ENCODE measurements at places on chromosomes 7 and 10.

DNA sequence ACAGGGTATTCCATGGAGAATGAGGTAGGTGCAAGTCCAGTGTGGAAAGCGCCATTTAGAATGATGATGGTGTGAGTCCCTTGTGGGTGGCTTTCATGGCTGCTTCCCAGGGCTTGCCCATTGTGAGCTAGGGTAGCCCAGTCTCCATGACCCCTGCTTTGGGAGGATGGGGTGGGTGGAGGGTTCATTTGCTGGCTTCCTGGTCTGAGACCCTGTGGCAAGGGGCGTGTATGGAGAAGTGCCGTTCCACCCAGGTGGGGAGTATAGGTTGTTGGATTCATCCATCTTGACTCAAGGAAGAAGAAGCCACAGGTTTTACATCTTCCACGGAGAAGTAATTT, 27.7 kb downstream of the CCM2 start:
- no peak for DNase-seq

- DNase-seq: no peak
Measured at GRCh38 chr10:127040756-127041155, 135.5 kb downstream of the DOCK1 start.

DNA sequence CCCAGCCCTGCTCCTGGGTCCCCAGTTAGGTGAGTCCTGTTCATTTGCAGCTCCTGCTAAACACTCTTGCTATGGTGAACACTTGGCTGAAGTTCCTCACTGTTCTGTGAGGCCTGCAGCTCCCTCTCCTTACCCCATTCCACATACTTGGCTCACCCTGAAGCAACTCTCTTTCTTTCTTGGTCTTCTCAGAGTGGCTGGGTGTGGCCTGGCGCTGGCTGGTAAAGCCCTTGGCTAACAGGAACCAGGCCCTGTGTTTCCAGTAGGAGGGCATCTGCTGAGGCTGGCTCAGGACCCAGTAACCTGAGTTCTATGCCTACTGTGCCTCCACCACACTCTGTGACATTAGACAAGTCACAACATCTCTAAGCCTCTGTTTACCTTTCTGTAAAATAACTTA, 53.1 kb upstream of the COL13A1 start:
- DNase-seq: no peak

DNA sequence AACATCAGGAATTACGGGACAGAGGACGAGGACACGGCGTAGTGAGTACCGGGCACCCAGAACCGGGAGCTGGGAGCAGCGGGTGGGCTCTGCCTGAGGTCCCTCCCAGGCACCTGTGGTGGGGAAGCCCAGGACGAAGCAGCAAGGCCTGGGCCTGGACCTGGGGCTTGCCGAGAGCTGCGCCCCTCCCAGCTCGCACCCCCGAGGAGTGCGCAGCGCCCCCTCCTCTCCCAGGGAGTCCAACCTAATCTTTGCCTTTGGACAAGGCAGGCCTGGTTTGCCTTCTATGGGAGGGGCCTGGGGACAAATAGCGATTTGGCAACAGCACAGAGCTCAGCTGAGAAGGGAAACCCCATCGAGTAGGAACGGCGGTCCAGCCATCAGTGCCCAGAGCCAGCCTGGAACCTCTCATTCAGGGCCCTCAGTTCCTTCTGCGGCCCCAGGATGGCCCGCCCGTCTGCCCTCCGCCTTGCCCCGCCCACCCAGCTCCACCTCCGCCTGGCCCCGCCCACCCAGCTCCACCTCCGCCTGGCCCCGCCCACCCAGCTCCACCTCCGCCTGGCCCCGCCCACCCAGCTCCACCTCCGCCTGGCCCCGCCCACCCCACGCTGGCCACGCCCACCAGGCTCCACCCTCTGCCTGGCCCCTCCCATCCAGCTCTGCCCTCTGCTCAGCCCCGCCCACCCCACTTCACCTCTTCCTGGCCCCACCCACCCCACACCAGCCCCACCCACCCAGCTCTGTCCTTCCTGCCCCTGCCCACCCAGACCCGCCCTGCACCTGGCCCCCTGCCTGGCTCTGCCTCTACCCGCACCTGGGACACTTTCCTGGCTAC, 32.5 kb upstream of the KNDC1 start:
- DNase-seq: no peak

DNA sequence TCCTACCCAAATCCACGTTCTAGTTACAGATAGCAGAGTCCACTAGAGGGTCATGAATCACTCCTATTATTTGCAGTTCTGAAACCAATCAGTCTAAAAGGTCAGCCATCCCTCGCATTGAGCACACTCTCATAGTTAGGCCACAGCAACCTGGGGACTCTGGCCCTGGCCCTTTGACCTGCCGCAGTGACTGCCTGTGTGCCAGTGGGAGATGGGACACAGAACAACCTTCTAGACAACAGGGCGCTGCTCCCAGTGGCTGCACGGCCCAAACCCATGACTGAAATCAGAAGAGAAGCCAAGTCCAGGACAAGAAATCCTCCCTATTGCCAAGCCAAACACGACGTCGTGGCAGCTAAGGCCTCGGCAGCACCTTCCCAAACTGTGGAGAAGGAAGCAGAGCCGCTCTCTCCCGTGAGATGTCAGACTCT, 158.5 kb downstream of the HERPUD2 start:
- no peak for DNase-seq

- DNase-seq: no peak
Measured at GRCh38 chr7:50470250-50471163, 20.4 kb upstream of the FIGNL1 start.

- no peak for DNase-seq
Measured at GRCh38 chr10:48786606-48787282, 102.1 kb downstream of the WDFY4 start.

GRCh38 chr10:80612261-80612660, 74.6 kb downstream of the SH2D4B start:
- no peak for DNase-seq

- no peak for DNase-seq
Measured at GRCh38 chr10:128526791-128527375, 400.7 kb upstream of the MKI67 start.

DNA sequence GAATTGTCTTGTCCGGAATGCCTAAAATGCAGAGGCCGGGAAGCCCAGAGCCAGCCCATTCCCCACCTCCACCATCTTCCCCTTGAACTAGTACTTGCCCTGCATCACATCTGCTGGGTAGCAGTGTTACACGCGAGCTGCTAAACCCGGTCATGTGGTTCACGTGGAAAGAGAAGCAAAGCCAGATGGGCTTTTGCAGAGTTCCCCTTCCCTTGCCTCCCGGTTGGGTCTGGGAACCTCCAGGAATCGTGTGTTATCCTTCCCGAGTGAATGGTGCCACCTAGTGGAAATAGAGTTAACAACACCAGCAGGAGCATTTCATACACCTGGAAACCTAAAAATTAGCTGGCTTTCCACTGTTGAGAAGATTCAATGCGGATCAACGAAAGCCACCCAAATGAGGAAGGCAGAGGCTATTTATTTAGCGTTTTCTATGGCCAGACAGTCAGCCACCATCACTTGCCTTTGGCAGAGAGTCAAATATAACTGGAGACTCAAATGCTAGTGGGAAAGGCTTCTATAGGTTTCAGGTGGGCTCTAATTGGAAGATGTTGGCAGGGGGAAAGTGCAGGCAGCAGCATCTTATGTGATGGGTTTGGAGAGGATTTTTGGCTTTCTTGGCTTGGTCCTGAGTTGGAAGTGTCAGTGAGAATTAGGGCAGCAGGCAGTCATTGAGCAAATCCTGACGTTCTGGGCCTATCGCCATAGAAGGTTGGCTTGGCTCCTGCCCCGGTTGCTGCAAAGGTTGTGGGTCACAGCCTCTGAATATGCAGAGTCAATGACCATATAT, 12.9 kb upstream of the DENND2A start:
- DNase-seq: no peak

GRCh38 chr7:4713183-4713784, 31.2 kb downstream of the FOXK1 start:
- DNase-seq: no peak

GRCh38 chr7:99102809-99103690, 40.9 kb downstream of the SMURF1 start:
- no peak for DNase-seq
